Activated CD4-positive, alpha-beta T cell treated with anti-CD3 and anti-CD28 coated beads, Interleukin-2, amount 10 ng/mL, durations not matched to agents 24 days and 14 days (primary cell): ENCODE measurements at places on chromosomes 12 and 14. TPM values are rescaled to one million over a fixed set of nuclear protein-coding genes. Genes with fewer than 3 reads are reported as not detected.

ABCD2 gene
- total RNA-seq, result 7.0 and 7.4 TPM in 2 replicates

TAS2R31 gene
- 3.5 and 4.3 TPM in 2 replicates for total RNA-seq

AP1G2 gene
- total RNA-seq, result 135 and 142 TPM in 2 replicates

BBOF1 gene
- 0.57 and 0.72 TPM in 2 replicates for total RNA-seq

CLEC4D gene
- total RNA-seq, result not detected in 2 replicates

PRPH gene
- total RNA-seq, result 0.23 TPM in 1 of 2 replicates, not detected in the other

DNA sequence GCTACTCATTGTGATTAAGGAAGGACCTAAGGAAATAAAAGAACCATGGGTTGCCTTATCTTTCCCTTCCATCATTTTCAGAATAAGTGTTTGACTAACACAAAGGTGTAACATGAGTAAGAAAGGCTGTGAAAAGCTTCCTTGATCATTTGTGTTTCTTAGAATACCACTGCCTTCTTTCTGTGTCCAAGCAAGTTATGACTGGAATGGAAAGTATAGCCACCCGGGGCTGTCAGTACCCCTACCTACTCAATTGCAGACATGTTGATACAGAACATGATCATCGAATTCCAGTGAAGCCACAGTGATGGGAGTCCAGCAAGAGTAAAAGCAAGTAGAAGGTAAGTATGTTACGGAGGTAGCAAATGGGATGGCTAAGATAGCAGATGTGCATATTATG is 209.8 kb downstream of the PELI2 start:
- no peak for DNase-seq
- H3K27me3 ChIP-seq, result peaks cover 6% of the 10 kb centered on the region
- no peaks in the 10 kb centered on the region for H3K36me3 ChIP-seq
- H3K4me3 ChIP-seq, result no peak overlapping the region
- H3K4me1 ChIP-seq, result peaks cover 7% of the 10 kb centered on the region
- no peak overlapping the region for H3K27ac ChIP-seq

DNA sequence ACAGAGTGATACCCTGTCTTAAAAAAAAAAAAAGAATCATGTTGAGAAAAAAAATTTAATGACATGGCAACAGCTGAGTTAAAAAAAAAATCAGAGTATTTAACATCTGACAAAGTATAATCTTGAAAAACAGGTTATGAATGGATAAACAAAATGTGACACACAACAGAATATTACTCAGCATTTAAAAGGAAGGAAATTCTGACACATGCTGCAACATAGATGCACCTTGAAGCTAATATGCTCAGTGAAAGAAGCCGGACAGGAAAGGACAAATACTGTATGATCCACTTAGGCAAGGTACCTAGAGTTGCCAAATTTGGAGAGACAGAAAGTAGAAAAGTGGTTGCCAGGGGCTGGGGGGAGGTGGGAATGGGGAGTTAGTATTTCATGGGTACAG is 19.4 kb upstream of the EIF2B2 start:
- peaks cover 6% of the 10 kb centered on the region for H3K27me3 ChIP-seq
- peaks cover 4% of the 10 kb centered on the region for H3K4me1 ChIP-seq
- H3K27ac ChIP-seq, result no peak overlapping the region
- no peaks in the 10 kb centered on the region for H3K36me3 ChIP-seq
- DNase-seq, result no peak

GRCh38 chr14:30225176-30225575 is 297.5 kb upstream of the PRKD1 start:
- no peaks in the 10 kb centered on the region for H3K27me3 ChIP-seq
- H3K4me1 ChIP-seq, result no peaks in the 10 kb centered on the region
- no peak overlapping the region for H3K4me3 ChIP-seq
- H3K27ac ChIP-seq, result no peak overlapping the region

- no peaks in the 10 kb centered on the region for H3K27me3 ChIP-seq
- H3K4me1 ChIP-seq, result no peaks in the 10 kb centered on the region
- DNase-seq, result no peak
- no peaks in the 10 kb centered on the region for H3K36me3 ChIP-seq
- no peak overlapping the region for H3K27ac ChIP-seq
- H3K4me3 ChIP-seq, result no peak overlapping the region
These were observed 492.2 kb downstream of the APAF1 start for GRCh38 chr12:99137124-99137855.

DNA sequence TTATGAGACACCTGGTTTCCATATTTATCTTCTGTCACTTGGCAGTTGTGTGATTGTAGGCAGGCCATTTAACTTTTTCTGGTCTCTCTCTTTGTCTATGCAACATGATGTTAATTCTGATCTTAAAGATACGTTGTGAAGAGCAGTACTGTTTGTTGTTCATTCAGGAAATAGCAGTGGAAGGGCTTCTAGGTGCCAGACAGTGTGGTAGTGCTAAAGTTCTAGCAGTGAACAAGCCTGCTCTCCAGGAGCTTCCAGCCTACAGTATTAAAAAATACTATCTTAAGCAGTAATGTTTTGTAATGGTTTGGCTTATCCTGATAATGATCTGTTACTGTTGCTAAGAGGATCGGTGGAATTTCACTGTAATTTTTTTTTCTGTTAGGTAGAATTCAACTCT is 15.2 kb downstream of the NAA30 start:
- H3K4me1 ChIP-seq, result peaks cover 11% of the 10 kb centered on the region
- H3K27ac ChIP-seq, result no peak overlapping the region
- H3K4me3 ChIP-seq, result no peak overlapping the region
- no peaks in the 10 kb centered on the region for H3K27me3 ChIP-seq
- DNase-seq, result no peak

DNA sequence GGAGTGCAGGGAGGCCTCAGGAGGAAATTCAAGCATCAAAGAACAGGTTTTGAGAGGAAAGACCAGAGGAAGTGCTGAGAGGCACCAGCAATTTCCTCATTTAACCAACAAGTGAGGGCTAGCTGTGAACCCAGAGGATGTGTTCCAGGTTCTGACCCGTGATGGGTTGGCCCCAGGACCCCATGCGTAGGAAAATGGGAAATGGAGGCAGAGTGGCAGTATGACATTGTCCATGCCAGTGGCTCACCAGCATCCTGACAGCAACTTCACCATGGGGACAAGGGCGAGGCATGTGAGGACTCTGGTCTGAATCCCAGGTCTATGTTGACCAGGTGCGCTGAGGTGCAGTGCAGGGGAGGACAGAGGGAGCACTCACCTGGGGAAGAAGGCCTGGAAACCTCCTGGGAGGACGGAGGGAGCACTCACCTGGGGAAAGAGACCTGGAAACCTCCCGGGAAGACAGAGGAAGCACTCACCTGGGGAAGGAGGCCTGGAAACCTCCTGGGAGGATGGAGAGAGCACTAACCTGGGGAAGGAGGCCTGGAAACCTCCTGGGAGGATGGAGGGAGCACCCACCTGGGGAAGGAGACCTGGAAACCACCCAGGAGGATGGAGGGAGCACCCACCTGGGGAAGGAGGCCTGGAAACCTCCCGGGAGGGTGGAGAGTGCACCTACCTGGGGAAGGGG is 6.7 kb upstream of the CACNA2D4 start:
- no peak overlapping the region for H3K4me3 ChIP-seq
- peaks cover 9% of the 10 kb centered on the region for H3K4me1 ChIP-seq
- H3K27me3 ChIP-seq, result peaks cover 6% of the 10 kb centered on the region
- H3K27ac ChIP-seq, result no peak overlapping the region
- H3K36me3 ChIP-seq, result no peaks in the 10 kb centered on the region
- DNase-seq, result no peak

DNA sequence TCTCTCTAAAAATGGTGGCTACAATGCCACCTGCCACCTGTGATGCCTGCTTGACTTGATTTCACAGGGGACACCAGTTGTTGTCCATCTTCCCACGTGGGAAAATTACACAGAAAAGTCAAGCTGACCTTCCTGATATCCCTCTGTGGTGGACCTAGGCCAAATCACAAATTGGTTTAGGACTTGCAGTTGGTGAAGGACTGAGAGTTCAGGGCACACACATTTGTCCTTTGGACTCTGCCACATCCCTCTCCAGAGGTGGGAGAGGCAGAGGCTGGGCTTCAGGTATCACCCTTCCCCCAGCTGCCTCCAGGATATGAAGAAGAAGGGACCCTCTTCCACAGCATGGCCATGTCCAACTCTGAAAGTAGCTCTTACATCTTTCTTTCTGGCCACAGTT is 55.6 kb upstream of the NOS1 start:
- no peak overlapping the region for H3K4me3 ChIP-seq
- no peaks in the 10 kb centered on the region for H3K4me1 ChIP-seq
- H3K27me3 ChIP-seq, result no peaks in the 10 kb centered on the region

DNA sequence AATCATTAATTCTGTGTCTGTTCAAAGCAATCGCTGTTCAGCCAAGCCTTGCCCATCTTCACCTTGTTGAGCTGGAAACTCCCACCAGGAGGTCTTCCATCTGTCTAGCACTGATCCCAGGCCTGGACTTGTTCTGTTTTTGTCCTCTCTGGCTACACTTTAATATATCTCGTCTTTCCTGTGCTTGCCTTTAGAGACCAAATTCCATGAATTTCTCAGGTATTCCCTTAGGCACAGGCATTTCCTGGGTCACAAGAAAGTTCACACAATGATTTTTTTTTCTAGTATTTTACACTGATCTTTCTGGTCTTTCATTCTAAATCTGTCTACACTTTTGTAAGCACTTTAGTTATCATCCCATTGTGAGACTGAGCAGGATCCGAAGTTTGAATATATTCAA is 116.4 kb upstream of the CCND2 start:
- no peak overlapping the region for H3K4me3 ChIP-seq
- peaks cover 85% of the 10 kb centered on the region for H3K4me1 ChIP-seq
- H3K27ac ChIP-seq, result no peak overlapping the region
- H3K36me3 ChIP-seq, result peaks cover 6% of the 10 kb centered on the region

GRCh38 chr12:109134186-109134917 is 18.0 kb downstream of the ACACB start:
- peaks cover 8% of the 10 kb centered on the region for H3K27me3 ChIP-seq
- H3K4me3 ChIP-seq, result no peak overlapping the region
- DNase-seq, result no peak
- H3K27ac ChIP-seq, result no peak overlapping the region
